ENCODE measurements at places on chromosomes 16 and 17.
A peak's percentile ranks its signal among the peaks of the same experiment; 100 is the strongest.

- no peak for DNase-seq
These were observed 143.0 kb upstream of the ZFHX3 start for GRCh38 chr16:73190688-73191659.

- DNase-seq, result peak; percentile 68
These were observed 3.7 kb downstream of the SOCS3 start for GRCh38 chr17:78356101-78356713.

GRCh38 chr16:67979955-67980678, at the start of gene DPEP3:
Gene DPEP3 (minus strand): TSS chr16:67980499. CDS start chr16:67980380, 119 bp downstream.
- DNase-seq, result no peak

DNA sequence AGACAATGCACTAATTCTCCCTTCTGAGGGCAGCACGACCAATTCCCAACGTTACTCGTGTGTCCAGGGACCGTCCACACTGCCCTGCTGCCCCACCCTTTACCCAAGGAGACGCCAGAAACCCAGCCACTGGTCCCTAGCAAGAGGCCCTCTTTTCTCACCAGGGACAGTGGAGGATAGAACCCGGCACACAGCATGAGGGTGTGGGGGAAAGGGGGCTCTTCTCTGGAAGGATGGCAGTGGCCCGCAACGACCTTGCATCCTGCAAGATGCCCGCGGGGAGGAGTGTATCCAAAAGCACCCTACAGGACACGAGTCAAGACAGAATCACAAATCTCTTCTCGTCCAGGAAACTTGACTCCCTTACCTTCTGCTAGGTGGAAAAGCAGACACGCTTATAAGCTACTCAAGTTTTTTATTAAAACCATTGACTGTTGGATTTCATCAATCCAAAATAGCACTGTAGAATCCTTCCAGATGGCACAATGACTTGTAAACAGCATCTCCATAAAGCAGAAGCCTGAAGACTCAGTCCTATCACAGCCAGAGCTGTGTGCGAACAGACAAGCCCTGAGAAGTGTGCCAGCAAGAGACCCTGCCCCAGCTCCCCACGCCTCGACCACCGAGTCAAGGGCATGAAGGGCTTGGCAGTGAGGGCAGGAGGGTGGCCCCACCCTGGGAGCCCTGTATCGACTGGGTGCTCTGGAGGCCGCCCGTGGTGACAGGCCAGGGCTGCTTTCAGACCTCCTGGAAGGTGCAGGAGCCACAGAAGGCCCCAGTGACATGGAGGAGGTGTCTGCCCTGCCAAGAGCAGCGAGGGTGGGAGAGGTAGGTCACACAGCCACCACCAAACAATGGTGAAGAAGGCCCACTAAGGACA, 103.8 kb downstream of the ANKRD11 start:
- no peak for DNase-seq

- DNase-seq, result peak; percentile 95
These were observed at the start of gene NUTF2 for GRCh38 chr16:67846320-67847063. Gene NUTF2 (plus strand): TSS chr16:67846933. CDS start chr16:67865131, 18,198 bp downstream.

DNA sequence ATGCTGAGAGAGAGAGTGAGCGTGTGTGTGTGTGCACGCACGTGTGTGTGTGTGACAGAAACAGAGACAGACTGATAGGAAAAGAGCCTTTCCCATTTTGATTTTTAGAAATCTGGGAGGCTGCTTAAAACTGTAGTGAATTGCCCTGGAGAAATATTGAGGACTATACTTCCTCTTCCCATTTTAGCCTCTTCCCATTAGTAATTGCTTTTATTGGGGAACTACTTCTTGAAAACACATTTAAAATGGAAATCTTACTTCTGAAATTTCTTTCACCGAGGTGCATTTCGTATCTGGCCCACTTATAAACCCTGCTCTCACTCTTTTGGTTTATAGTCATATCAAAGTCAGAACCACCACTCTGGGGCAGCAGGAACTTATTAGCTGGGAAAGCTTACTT, 47.1 kb downstream of the NUP93 start:
- no peak for DNase-seq

All from putamen (tissue), 1 donor.